Right ventricle myocardium superior (tissue), 1 donor: ENCODE measurements at places on chromosomes 3 and 15. TPM values are rescaled to one million over a fixed set of nuclear protein-coding genes. Genes with fewer than 3 reads are reported as not detected.

GRCh38 chr3:14540821-14541385 is 761 bp upstream of the GRIP2 start:
- peak; percentile 24 for DNase-seq

DNA sequence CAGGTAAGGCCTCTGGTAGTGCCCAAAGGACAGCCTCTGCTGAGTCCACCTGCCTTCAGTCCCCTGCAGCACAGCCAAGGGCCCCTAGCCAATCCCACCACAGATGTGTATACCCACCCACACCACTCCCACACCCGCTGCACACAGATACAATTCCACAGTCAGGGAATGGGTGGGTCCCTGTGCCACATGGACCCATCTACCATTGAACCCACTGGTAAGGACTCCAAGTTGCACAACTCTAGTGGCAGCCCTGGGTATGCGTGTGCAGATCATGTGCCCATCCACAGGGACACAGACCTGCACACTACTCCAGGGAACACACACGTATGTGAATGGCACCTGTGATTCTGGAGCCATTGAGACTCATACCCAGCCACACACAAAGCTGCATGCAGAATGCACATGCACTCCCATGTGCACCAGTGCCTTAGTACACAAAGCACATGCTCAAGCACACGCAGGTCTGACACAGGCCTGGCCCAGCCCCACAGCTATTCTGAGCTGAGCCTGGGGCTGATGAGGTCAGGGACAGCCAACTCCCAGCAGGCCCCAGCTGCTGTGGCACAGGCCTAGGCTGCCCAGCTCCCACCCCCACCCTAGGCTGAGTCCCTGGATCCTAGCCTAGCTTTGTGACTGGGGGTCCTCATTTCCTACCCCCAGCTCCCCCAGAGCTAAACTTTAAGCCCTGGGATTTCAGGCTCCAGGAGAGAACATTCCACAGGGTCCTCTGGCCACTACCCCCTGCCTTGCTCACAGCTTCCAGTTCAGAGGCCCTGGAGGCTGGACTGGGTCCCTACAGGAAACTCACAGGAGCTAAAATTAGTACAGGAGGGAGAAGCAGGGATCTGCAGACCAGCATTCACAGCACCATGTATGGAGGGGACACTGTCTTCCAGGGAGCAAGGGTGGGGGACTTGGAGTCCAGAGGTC is 2.7 kb upstream of the ALS2CL start:
- DNase-seq, result peak; percentile 78

DNA sequence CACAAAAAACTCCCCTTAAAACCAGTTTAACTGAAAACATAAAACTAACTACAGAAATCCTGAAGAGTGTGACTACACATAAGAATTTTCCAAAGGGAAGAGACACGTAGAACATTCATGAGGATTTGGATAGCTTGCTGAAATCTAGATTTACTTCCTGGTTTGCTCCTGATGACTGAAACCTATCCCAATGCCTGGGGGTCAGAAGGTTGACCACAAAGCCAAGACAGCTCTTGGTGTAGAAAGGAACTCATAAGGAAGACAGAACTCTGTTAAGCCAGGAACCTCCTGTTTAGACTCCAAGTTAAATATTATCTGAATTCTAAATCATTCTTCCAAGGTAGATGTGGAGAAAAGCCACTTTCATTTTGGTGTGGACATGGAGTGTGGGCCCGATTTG is 92.8 kb downstream of the TFG start:
- DNase-seq, result no peak

DNA sequence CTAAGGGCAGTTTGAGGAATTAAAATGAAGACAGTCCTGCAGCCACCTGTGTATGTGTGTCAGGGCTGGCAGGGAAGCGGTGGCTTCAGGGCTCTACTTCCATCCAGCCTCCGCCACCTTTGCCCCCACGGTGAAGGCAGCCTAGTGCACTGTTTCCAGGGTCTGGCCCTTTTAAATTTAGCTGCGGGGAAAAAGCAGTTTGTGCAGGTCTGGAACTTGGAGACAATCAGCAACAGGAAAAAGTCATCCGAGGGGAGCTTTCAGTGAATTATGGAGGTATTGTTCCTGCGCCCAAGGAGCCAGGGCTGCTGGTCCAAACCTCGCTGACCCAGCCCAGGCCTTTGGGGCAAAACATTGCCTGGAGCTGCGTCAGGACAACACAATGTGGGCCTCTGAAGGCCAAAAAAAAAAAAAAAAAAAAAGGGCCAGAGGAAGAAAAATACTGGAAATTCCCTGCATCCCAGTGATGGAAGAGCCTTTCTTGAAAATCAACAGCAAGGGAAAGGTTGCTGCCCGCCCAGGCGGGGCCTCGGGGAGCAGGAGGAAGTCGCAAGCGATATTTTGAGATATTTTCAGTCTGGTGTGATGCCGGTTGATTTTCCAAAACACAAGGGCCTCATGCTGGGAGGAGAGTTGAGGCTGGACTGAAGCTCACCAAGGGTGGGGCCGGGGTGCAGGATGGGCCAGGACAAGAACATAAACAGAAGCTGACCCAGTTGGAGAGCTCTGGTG is 25.5 kb upstream of the FGD5 start:
- DNase-seq, result peak; percentile 57

GRCh38 chr3:70539908-70540307 is 227.5 kb upstream of the MDFIC2 start:
- no peak for DNase-seq

- no peak for DNase-seq
Measured at GRCh38 chr3:98670020-98670419, 76.6 kb upstream of the CPOX start.

- DNase-seq, result no peak
Measured at GRCh38 chr3:64438812-64439211, 213.5 kb upstream of the PRICKLE2 start.

DNA sequence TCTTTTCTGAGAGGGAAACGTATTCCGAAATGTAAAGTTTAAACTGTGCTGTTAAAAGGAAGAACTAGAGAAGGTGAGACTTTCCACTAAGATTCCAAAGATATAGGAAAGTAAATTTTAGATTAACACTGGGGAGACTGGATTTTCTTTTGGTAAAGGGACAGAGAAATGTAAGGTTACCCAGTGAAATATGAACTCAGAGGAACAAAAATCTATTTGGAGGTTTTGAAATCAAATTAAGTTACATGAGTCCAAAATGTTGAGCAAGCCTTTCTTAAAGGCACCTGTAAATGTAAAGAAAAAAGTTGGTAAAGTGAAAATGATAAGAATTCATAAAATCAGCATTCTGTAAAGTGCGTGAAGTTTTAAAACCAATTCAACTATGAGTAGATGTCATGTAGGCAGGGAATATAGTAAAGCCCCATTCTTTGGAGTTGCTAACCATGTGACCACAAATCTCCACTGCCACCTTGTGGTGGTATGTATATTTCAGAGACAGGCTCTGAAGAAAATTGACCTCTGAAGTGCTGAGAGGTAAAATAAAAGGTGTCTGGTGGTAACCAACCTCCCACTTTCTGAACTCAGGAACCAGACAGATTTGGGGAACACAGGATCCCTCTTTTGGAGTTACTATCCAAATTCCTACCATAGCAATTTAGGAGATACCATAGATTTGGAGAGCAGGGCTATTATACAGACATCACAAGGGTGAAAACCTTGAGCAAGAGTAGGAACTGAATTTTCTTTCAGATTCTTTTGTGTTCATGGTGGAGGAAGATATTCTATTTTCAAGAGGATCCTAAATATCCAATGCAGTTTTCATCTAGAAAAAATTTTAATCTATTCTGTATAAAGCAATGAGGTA is 215.3 kb downstream of the ROBO2 start:
- no peak for DNase-seq

DNA sequence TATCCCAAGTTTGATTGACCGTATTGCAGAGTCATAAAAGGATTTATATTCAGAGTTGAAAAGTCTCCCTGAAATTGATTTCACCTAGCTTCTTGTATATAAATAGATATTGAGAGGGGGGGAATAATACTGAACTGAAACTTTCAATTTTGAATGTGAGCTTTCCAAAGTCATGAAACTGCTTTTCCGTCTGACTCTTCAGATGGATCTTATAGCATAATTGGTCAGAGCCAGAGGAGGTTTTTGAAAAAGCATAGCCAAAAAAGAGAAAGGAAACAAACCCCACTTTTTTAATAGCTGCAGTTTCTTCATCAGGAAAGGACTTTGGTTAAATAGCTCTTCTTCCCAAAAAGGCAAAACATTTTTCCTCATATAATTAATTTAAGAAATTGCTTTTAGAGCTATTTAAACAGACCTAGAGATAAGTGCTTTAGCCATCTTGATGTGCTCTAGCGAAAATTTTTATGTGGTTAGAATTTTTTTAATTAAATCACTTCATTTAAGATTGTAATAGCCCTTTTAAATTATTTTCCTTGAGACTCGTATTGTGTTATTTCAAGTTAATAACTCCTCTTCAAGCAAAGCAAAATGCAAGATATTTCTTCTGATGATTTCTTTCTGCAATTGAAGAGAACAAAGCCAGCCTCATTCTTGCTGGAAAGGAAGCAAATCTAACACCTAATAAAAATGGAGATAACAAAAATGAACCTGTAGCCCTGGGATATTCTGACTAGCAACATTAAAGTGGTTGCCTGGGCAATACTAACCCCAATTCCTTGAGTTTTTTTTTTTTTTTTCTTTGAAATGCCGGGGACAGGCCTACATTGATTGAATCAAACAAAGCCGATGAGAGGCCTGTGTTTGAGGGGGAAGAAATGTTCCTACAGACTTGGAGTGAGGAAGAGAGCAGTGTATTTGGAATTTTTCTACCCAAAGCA is 173.6 kb downstream of the PTPRG start:
- DNase-seq, result no peak

DNA sequence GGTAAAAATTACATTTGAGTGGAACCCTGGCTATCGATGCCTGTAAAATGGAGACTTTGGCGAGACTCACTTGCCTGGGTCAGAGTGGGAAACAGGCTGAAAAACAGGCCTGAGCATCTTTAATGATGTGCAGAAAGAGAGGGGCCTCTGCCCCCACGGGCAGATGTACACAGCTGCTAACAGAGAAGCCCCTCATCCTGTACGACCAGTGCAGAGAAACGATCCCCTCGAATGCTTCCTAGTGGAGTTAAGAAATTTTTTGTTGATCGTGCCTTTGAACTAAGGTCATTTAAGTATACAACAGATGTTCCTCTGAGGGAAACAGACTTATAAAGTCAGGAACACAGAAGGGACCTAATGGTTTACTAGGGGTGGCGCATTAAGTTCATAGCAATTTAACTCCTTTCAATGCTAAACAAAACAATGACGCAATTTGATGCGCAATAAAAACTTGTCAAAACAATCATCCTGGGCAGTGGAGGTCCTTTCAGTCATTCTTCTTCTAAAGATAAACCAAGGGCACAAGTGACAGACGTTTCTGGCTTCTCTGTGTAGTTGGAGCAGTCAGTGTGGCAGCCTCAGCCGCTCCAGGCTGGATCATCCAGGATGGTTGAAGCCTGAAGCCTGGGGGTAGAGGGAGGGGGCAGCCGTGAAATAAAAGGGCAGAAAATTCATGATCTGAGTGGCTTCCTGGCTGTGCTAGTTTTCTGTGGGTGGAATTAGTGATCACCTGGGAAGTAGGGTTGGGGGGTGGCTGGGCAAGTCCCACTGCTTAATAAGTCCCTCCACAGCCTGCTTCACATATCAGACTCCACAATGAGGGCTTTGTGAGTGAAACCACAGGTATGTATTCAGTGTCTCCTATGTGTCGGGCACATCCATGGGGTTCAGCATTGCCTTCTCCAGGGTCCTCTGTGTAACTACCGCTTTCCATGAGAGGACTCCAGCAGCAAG is 50.8 kb upstream of the MRPS22 start:
- no peak for DNase-seq

COL6A5 gene
- total RNA-seq, result not detected

SNTN gene
- not detected for total RNA-seq
